ENCODE measurements at places on chromosomes 16 and 17.
A peak's percentile ranks its signal among the peaks of the same experiment; 100 is the strongest.

- no peak for DNase-seq
Measured at GRCh38 chr16:4674926-4675530, 18.3 kb upstream of the NUDT16L1 start.

DNA sequence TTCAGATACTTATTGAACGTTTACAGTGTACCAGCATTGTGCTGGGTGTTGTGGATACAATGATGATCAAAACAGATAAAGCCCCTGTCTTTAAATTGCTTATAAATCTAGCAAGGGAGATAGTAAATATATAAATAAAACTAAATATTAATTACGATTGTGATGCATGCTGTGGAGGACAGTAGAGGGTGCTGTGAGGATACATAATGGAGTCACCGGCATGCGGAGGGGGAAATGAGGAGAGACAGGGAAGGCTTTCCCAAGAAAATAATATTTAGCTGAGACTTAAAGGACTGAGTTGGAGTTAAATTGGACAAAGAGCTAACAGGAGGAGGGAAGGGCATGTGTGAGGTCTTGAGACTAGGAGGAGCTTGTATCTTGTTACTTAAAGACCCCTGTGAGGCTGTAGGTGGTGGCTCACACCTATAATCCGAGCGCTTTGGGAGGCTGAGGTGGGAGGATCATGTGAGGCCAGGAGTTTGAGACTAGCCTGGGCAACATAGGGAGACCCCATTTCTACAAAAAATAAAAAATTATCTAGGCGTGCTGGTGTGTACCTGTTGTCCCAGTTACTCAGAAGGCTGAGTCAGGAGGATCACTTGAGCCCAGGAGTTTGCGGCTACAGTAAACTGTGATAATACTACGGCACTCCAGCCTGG lies 2.4 kb downstream of the DHRS7B start:
- DNase-seq: no peak

DNA sequence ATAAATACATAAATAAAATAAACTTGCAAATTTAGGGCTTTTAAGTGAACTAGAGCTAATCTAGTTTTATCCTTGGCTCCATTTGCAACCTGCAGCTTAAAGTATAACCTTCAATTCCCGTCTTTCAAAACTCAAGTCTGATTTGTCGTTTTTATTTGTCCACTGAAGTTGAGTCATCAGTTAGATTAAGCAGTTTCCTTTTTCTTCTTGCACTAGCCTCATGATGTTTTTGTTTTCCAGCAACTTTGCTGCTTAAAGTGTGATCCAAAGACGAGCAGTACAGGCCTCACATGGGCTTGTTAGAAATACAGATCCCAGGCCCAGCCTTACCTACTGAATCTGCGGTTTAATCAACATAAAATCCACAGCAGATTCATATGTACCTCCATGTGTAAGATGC lies 13.8 kb downstream of the ARSG start:
- no peak for DNase-seq

- DNase-seq: no peak
Measured at GRCh38 chr16:7086822-7087616, 245.6 kb upstream of the RBFOX1 start.

DNA sequence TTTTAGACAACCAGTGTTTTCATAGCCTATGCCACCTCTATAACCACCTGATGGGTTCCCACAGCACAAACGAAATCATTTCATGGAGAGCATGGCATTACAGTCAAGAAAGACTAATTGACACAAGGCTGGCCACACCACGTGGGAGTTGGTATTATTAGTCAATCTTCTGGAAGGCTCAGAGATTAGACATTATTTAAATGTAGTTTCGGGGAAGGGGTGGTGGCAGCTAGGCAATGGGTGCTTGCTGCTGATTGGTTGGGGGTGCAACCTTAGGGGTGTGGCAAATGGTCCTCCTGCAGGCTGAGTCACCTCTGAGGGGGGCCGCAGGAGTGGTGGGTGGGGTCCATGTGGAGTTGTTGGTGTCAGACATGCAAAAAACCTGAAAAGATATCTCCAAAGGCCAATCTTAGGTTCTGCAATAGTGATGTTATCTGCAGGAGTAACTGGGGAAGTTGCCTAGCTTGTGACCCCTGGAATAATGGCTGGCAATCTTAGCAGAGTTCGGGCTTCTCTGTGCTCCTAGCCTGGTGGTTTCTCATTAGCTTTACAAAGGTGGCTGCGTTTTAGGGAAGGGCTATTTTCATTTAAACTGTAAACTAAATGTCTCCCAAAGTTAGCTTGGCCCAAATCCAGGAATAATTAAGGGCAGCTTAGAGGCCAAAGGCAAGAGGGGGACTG lies 4.6 kb downstream of the TEN1 start:
- no peak for DNase-seq

DNA sequence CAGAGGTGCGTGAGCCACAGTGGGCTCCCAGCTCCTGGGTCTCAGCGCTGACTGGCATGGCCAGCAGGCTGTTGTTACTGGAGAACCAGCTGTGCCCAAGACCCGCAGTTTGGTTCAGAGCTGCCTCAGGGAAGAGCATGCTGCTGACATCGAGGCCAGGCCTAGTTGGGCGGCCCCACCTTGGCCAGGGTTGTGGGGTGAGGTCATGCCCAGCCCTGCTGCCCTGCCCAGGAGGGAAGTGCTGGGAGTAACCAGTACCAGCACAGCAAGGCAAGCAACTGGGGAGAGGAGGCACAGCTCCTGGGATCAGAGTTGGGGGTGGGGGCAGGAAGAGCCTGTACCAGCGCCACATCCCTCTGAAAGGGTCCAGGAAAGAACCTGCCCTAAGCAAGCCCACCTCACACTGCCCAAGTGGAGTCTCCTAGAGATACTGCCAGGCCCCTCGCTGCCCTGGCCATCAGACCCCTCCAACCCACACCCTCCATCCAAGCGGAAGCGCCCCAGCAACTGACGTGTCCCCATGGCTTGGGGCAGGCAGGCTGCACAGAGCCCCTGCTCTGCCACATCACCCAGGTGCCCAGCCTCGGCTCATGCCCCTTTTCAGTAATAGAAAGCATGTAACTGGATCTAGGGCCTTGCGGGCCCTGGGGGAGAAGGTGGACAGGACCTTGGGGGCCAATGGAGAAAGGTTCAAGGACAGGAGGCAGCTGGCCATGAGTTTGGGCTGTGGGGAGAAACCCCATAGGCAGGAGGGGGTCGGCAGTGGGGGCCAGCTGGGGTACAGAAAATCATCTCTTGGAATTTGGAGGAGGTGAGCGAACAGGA lies 990 bp downstream of the DOK4 start:
- no peak for DNase-seq

DNA sequence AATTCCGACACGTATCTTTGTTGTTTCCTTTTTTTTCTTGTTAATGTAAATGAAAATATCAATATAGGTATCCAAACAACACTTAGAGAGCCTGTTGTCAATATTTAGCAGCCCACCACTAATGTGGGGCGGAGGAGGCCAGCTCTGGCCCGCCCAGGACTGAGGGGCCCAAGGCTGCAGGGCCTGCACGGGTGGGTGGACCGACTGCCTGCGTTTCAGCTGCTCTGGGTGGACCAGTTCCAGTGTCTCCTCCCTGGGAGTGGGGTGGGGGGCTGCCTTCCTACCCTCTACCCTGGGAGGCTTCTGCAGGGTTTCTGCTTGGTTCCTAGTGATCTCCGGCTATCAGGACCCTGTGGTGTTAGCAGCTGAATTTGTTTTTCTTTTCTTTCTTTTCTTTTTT lies 15.9 kb upstream of the ADGRG1 start:
- no peak for DNase-seq

GRCh38 chr17:1182811-1183170 lies 3.0 kb upstream of the ABR start:
- no peak for DNase-seq

- DNase-seq: peak; percentile 17
Measured at GRCh38 chr17:19867079-19867328, 732 bp downstream of the ULK2 start.

GRCh38 chr17:42407289-42407836 lies 15.7 kb downstream of the CAVIN1 start:
- peak; percentile 23 for DNase-seq

DNA sequence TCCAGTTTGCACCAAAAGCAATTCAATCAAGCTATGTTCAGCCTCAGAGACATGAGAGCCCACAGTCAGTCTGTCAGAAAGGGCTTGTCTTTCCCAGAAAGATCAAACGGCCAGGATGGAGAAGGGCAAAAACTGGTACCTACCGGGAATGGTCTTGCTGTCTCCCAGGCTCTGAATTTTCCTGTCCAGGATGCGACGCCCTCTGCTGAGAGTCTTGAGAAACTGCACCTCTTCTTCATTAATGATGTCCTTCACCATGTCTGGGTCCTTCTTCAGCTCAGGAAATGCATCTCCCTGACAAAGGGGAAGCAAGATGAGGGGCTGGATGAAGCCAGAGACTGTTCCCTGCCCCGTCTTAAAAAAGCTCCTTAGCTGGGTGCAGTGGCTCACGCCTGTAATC lies 15.8 kb upstream of the EXOSC6 start:
- no peak for DNase-seq

DNA sequence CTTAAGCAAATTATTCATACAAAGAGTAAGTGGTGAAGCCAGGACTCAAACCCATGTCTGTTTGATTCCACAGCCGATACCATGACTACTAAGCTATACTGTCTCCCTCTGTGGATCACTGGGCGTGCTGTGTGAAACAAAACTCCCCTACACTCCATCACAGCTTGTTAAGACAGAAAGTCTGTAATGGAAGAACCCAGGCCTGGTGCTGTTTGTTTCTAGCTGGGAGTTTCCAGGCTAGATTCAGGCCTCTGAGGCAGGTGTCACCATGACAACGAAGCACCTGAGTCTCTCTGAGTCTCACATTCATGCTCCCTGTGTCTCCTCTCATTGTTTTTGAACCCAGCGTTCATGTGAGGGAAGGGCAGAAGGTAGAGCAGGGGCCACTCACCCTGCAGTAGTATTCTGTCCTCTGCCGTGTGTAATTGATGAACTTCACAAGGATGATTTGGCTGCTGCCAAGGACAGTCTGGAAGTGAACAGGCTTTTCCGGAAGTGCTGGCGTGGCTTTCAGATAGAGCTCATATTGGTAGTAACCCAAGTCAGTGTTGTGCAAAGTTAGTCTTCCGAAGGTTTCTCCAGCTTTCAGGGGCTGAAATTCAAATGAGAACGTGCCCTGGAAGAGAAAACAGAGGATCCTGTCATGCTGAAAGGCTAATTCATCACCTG lies 8.6 kb upstream of the VAC14 start:
- DNase-seq: no peak

DNA sequence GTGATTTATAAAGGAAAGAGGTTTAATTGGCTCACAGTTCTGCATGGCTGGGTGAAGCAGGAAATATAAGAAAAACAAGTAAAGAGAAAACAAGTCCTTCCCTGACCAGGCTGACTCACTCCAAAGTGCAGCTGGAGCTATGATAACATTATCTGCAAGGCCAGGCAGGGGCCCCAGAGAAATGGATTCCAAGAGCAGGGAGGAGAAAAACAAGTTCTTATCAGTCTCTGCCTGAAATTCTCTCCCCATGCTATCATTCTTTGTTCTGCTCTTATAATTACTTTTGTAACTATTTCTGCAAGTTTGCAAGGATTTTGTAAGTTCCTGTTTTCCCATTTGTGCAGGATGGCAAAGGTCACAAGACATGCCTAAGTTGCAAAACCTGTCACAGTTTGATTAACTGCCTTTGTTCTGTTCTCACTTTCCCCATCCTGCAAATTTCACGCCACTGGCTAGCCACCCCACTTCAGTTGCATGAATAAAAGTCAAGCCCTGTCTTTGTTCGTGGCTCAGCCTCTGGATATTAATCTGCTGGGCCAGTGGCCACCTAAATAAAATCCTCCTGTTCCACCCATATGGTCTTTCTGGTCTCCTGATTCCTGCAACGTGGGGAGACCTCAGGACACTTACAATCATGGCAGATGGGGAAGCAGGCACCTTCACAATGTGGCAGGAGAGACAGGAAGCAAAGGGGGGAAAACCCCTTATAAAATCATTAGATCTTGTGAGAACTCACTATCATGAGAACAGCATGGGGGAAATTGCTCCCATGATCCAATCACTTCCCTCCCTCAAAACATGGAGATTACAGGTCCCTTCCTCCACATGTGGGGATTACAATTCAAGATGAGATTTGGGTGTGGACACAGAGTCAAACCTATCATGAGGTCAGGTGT lies 13.1 kb downstream of the ABCA9 start:
- peak; percentile 47 for DNase-seq

- no peak for DNase-seq
Measured at GRCh38 chr17:72723711-72724110, 368.8 kb downstream of the SLC39A11 start.

- no peak for DNase-seq
Measured at GRCh38 chr17:60656499-60656898, 21.2 kb upstream of the BCAS3 start.

DNA sequence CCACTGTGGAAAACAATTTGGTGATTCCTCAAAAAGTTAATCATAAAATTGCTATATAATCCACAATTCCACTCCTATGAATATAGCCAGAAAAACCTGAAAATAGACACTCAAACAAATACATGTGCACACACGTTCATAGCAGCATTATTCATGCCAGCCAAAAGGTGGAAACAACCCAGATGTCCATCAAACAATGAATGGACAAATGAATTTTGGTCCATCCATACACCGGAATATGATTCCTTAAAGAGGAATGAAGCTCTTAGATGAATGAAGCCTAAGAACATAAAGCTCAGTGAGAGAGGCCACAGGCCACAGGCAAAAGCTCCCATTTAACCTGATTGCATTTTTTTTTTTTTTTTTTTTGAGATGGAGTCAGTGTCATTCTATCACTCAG lies 114.6 kb upstream of the TNRC6C start:
- no peak for DNase-seq

DNA sequence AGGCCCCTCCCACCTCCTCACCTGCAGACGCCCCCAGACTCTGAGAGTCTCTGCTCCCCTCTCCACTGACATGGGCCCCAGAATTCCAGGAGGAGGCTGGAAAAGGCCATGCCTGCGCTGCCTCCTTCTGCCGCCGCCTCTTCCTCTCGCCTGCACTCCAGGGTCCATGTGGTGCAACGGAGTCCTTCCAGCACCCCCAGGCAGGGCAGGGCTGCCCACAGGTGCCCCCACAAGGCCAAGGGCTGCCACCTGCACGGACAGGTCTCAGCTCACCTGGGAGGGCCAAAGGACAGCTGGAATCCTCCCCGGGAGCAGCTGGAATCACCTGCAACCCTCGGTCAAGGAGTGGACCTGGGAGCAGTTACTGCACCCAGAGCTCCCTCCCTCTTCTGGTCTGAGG lies 194.9 kb downstream of the RBFOX3 start:
- no peak for DNase-seq

DNA sequence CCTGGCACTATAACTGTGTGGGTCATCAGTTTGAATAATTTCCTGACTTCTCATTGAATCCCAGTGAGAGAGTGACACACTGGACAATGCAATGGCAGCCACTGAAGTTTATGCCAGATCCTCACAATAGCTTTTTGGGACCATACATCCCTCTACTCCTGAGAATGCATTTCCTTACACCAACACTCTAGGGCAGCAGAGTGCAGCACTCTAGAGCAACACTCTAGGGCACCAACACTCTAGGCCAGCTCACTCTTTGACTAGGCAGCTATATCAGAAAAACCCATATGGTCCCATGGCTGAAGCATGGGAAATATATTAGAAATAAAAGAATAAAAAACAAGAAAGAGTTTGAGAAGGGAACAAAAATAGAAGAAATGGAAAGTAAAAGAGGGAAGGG lies 309.2 kb downstream of the MAP2K6 start:
- no peak for DNase-seq
